ENCODE measurements at places on chromosomes 3 and 15. TPM values are rescaled to one million over a fixed set of nuclear protein-coding genes. Genes with fewer than 3 reads are reported as not detected.
A peak's percentile ranks its signal among the peaks of the same experiment; 100 is the strongest.

- H3K27me3 ChIP-seq: no peaks in the 10 kb centered on the region
- no peaks in the 10 kb centered on the region for H3K36me3 ChIP-seq
- no peak overlapping the region for H3K27ac ChIP-seq
- H3K4me1 ChIP-seq: no peaks in the 10 kb centered on the region
Measured at GRCh38 chr3:88336894-88337293, 187.1 kb downstream of the C3orf38 start.

GRCh38 chr3:127678611-127679533 is 6.1 kb downstream of the ABTB1 start:
- no peak overlapping the region for H3K4me3 ChIP-seq
- no peaks in the 10 kb centered on the region for H3K36me3 ChIP-seq
- DNase-seq: peak; percentile 1
- no peaks in the 10 kb centered on the region for H3K27me3 ChIP-seq
- peaks cover 2% of the 10 kb centered on the region for H3K4me1 ChIP-seq
- no peak overlapping the region for H3K27ac ChIP-seq

GRCh38 chr3:126926684-126927400 is 56.1 kb upstream of the PLXNA1 start:
- no peak overlapping the region for H3K27ac ChIP-seq
- no peaks in the 10 kb centered on the region for H3K36me3 ChIP-seq
- DNase-seq: peak; percentile 33
- H3K4me3 ChIP-seq: no peak overlapping the region
- H3K4me1 ChIP-seq: peaks cover 15% of the 10 kb centered on the region
- H3K27me3 ChIP-seq: no peaks in the 10 kb centered on the region

GRCh38 chr3:124137216-124137615 is 145.3 kb upstream of the ROPN1 start:
- no peak overlapping the region for H3K4me3 ChIP-seq
- H3K27ac ChIP-seq: no peak overlapping the region
- DNase-seq: no peak
- H3K4me1 ChIP-seq: no peaks in the 10 kb centered on the region
- H3K27me3 ChIP-seq: no peaks in the 10 kb centered on the region
- no peaks in the 10 kb centered on the region for H3K36me3 ChIP-seq

The TMEM212 gene
- total RNA-seq: not detected

GRCh38 chr3:72442759-72443158 is 405.5 kb downstream of the SHQ1 start:
- H3K27ac ChIP-seq: no peak overlapping the region
- H3K4me3 ChIP-seq: no peak overlapping the region

The NRG4 gene
- not detected for total RNA-seq

DNA sequence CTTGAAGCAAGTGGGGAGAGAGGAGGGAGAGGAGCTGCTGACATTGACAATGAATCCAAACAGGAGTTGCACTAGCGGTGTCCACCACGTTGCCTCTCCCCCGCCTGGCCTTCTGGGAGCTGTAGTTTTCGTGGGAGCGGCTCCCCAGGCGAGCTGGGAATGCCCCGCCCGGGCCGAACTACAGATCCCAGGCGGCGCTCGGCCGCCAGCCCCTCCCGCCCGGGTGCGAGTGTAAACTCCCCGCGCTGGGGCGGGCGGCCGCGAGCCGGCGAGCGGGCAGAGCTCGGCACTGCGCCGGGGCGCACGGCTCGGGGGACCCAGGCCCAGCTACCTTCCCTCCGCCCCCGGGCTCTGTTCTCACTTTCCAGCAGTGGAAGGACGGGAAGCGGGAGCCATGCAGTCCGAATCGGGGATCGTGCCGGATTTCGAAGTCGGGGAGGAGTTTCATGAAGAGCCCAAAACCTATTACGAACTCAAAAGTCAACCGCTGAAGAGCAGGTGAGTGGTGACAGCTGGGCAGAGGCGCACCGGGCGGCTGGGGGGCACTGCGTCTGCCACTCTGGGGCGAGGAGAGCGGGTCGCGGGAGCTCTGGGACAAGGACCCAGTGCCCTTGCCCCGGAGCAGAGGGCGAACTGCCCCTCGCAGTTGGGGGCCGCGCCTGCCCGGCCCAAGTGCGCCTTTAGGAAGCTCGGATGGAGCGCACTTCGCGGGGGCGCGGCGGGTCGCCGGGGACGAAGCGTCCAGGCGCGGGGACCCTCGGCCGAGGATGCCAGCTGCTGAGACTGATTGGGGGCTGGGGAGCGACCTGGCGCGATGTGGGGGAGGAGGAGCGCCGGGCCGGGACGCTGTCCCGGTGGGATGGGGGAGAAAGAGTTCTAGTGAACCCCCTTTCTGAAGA is at the start of gene MITF:
Gene MITF, plus strand, starts transcription at position 261 of the 899 bp plus-strand sequence. Its CDS starts 134 bp downstream, at position 395.
- peak; percentile 92 for DNase-seq
- H3K27me3 ChIP-seq: no peaks in the 10 kb centered on the region
- peak within 1 kb of the TSS; percentile 76 for H3K4me3 ChIP-seq
- H3K27ac ChIP-seq: peak within 1 kb of the TSS; percentile 17

DNA sequence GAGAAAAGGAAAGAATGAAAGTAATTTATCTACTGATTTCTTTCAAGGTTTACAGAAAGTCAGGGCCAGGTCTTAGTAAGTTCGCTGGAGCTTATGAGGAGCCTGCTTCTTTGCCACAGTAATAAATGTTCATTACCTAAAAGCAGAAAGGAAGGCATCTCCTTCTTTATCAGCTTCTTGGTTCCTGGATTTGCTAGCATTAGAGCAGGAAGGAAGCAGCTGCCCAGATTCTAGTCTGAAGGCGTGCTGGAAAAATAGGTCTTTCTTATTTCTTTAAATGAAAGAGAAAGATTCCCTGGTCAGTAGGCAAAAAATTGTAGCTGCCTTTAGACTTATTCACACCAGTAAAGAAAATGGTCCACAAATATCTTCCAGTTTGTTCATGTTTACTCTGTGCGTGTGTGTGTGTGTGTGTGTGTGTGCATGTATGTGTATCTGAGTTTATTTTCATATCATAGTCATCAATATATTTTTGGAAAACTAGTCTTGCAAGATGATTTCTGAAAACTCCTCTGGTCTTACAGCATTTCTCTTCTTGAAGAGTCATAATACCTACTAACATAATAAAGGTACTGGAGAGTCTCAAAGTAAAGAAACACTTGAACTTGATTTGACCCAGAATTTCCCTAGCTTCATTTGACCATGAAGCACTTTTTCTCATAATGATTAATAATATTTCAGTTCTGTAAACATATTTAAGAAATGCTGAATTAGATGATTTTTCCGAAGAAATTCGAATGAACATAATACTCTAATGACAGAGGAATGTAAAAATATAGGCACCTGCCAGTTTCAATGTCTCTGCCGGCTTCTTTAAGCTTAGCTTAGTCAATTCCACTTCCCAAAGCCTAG is 255.3 kb upstream of the ZPLD1 start:
- H3K27me3 ChIP-seq: no peaks in the 10 kb centered on the region
- peaks cover 50% of the 10 kb centered on the region for H3K4me1 ChIP-seq
- H3K36me3 ChIP-seq: no peaks in the 10 kb centered on the region
- no peak for DNase-seq
- no peak overlapping the region for H3K4me3 ChIP-seq

GRCh38 chr15:60072826-60073465 is 68.8 kb downstream of the FOXB1 start:
- no peaks in the 10 kb centered on the region for H3K27me3 ChIP-seq
- DNase-seq: no peak
- no peak overlapping the region for H3K27ac ChIP-seq
- H3K4me1 ChIP-seq: no peaks in the 10 kb centered on the region
- no peak overlapping the region for H3K4me3 ChIP-seq

- H3K4me3 ChIP-seq: no peak overlapping the region
- no peaks in the 10 kb centered on the region for H3K36me3 ChIP-seq
- no peak for DNase-seq
- no peak overlapping the region for H3K27ac ChIP-seq
- peaks cover 6% of the 10 kb centered on the region for H3K4me1 ChIP-seq
- H3K27me3 ChIP-seq: peaks cover 3% of the 10 kb centered on the region
Measured at GRCh38 chr15:34722439-34722836, 32.4 kb downstream of the GJD2 start.

The KLHL24 gene
- 163 TPM for total RNA-seq
